ENCODE measurements at places on chromosomes 2 and 18.

DNA sequence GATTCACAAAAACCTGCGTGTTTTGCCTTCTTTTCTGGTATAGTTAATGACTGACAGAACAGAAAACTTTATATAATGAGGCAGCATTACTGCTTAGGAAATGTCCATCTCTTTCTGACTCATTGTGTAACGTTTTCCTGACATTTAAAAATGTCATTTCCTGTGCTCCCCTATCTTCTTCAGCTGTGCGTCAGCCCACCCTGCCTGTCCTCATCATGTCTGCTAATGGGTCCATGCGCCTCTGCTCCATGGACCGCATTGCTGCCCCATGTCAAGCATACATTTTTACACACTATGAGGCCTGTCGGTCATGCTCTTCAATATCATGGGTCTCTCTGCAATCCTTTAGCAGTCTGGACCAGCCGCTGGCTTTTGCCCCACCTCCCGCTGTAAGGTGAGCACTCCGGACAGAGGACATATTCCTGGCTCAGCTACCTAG is 234.3 kb downstream of the CDCA7 start:
- DNase-seq = no peak

GRCh38 chr2:240885566-240885965 is 10.4 kb downstream of the MAB21L4 start:
- DNase-seq = no peak

GRCh38 chr2:235534678-235535422 is 41.0 kb downstream of the AGAP1 start:
- DNase-seq = no peak

GRCh38 chr18:59881728-59882656 is 17.8 kb upstream of the PMAIP1 start:
- DNase-seq = no peak

DNA sequence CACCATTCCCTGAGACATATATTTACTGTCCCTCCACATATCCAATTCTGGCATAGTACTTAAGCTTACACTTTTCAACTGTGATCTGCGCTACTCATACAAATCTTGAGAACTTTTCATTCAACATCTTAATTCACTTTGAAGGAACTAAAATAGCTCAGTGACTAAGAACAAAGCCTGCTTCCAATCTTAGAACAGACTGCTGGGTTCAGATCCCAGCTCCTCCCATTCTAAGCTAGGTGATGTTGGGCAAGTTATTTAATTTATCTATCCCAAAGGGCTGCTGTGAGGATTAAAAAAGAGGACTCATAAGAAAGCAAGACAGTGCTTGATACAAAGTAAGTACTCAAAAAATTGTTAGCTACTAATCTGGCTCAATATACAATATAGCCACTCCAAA is 57.9 kb downstream of the UGP2 start:
- no peak for DNase-seq

DNA sequence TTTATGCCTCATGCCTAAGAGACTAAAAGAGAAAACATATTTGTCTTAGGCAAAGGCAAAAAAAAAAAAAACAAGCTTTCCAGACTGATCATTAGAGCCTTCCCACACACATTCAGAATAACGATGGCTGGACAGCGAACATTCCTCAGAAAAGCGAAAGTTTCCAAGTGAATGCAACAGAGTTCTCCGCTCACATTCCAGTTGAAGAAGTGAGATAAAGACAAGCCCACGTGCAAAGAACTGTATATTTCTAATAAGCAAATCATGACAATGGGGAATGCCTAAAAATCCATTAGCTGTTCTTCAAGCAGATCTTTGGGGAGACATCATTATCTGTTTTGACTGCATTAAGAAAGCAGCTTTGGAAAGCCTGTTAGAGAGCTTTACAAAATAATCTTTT is 347.9 kb downstream of the METTL4 start:
- DNase-seq = no peak

GRCh38 chr2:196068271-196069209 is at the start of gene DNAH7:
DNAH7 (minus strand) TSS chr2:196068837; CDS start chr2:196068711, 126 bp downstream.
- DNase-seq = peak; percentile 74

- DNase-seq = no peak
Measured at GRCh38 chr18:48230467-48231113, 178.6 kb downstream of the ZBTB7C start.

- DNase-seq = no peak
Measured at GRCh38 chr2:211248841-211249240, 692.4 kb downstream of the CPS1 start.

- no peak for DNase-seq
Measured at GRCh38 chr18:37537868-37538525, 27.6 kb downstream of the CELF4 start.

GRCh38 chr2:36770542-36771287 is 74.2 kb downstream of the VIT start:
- no peak for DNase-seq

- DNase-seq = no peak
Measured at GRCh38 chr2:38485734-38486133, 108.7 kb upstream of the ATL2 start.

GRCh38 chr2:11175293-11175795 is 20.1 kb downstream of the SLC66A3 start:
- DNase-seq = no peak

GRCh38 chr2:22944143-22944542 is 440.8 kb upstream of the KLHL29 start:
- no peak for DNase-seq

- no peak for DNase-seq
Measured at GRCh38 chr2:211049321-211050018, 493.1 kb downstream of the CPS1 start.

- DNase-seq = no peak
Measured at GRCh38 chr2:22616031-22616430, 768.9 kb upstream of the KLHL29 start.

DNA sequence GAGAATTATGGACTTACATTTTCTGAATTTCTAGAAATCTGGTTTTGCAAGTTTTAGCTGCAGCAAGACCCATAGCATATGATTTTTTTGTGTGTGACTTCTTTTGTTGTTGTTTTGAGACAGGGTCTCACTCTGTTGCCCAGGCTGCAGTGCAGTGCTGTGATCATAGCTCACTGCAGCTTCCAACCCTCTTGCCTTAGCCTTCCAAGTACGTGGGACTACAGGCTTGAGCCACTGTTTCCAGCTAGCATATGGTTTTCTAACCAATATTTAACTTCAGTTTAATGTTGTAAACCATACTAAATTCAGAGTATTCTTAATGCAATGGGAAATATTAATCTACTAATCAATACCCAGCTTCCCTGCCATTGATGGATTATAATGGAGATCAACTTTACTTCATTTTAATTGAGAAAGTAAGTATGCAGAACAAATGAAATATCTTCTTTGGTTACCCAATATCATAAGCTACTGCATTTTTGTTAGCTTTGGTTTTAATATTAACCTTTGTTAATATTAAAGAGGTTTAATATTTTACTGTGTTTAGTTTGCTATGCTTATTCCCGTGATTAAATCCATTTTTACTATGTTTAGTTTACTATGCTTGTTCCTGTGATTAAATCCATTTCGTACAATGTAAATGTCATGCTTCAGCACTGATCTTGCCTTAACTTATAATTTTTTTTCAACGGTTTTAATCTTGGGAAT is 273.4 kb upstream of the TMEFF2 start:
- DNase-seq = no peak

All from stimulated activated CD8-positive, alpha-beta memory T cell treated with anti-CD3 and anti-CD28 coated beads, Interleukin-4, amount 100 ng/mL, for 1 hour (primary cell).